ENCODE measurements at places on chromosomes 16 and 17.

GRCh38 chr16:2811703-2812471, 5.2 kb upstream of the PRSS21 start:
- DNase-seq = no peak

- DNase-seq = no peak
Observed at GRCh38 chr16:83914091-83914710, 15.3 kb downstream of the MLYCD start.

DNA sequence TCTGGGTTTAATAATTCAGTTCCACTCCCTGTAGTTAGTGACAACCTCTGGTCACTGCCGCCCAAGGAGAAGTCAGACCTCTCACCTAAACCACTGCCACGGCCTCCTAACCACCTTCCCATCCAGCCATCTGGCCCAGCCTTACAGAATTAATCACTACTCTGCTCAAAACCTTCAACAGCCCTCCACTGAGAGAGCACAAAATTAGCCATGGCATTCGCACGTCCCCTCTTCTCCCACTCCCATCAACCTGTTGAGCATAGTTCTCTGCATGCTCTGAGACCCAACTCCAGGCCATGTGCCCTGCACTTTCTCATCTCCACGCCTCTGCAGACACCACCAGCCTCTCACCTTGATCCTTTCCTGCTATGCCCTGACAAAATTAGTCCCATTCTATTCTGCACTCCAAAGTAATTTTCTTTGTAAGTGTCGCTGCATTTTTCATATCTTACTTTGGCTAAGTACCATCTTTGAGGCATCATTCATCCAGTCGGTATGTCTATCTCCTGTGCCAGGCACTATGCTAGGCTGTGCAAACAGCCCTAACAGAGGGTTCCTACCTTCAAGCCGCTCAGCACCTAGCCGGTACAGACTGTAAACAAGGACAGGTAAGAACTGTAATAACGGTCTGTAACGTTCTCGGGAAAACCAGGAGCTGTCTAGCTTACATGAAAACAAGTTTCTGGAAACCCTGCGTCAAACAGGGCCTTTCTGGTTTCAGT, 963 bp downstream of the COPRS start:
- no peak for DNase-seq

DNA sequence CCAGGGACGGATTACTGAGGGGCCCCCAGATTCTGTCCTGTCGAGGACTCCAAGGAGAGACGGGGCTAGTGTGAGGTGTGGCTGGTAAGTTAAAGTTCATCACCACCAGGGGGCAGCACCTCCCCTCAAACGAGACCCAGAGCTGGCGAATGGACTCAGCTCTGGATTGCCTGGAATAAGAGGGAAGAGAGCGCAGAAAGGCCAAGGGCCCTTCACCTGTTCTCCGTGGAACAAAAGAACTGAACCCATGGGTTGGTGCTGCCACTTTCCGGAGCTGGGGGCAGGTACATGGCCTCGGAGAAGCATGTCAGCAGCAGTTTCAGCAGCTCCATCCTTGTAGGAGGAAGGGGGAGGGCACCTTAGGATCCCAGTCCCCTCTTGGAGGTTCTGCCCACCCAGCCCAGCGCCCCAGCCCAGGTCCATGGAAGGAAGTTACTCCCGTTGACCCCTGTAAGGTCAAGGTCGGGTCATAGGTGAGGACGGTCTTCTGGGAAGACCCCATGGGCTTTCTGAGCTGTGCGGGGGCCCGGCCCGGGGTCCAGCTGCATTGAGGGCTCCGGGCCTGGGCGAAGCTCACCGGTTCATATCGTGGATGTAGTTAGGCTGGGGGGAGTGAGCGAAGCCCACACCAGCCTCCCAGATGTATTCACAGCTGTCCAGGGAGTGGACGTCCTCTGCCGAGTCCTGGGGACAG, 10.8 kb downstream of the HID1 start:
- DNase-seq = peak; percentile 90

- DNase-seq = no peak
Observed at GRCh38 chr17:28717578-28718332, at the start of gene RAB34. Gene RAB34, minus strand, starts transcription at chr17:28717868. Its CDS starts 602 bp downstream, at chr17:28717266.

DNA sequence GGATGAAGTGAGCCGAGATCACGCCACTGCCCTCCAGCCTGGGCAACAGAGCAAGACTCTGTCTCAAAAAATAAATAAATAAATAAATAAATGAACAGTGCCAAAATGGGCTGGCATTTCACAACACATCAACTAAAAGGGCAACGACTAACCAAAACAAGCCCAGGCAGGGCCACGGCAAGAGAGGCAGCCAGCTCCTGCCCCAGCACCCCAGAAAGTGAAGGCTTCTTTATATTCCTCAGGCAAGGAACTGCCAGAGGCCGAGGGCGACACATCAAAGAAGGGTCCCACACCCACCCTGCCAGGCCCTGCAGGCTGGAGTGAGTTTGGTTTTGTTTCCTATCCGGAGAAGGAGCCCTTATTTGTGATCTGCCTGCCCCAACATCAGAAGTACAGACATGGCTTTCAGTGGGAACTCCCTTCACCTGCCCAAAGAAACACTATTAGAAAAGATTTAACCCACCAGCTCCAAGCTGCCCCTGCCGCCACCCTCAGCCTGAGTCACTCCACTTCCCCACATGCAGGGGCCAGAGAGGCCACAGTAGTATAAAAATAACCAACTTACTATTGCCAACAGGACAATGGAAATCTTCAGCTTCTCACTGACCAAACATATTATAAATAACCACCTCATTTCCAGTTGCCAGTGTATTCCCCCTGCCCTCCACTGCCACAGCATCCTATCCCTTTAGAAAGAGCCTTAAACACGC, 8.0 kb downstream of the FBXO31 start:
- DNase-seq = no peak

DNA sequence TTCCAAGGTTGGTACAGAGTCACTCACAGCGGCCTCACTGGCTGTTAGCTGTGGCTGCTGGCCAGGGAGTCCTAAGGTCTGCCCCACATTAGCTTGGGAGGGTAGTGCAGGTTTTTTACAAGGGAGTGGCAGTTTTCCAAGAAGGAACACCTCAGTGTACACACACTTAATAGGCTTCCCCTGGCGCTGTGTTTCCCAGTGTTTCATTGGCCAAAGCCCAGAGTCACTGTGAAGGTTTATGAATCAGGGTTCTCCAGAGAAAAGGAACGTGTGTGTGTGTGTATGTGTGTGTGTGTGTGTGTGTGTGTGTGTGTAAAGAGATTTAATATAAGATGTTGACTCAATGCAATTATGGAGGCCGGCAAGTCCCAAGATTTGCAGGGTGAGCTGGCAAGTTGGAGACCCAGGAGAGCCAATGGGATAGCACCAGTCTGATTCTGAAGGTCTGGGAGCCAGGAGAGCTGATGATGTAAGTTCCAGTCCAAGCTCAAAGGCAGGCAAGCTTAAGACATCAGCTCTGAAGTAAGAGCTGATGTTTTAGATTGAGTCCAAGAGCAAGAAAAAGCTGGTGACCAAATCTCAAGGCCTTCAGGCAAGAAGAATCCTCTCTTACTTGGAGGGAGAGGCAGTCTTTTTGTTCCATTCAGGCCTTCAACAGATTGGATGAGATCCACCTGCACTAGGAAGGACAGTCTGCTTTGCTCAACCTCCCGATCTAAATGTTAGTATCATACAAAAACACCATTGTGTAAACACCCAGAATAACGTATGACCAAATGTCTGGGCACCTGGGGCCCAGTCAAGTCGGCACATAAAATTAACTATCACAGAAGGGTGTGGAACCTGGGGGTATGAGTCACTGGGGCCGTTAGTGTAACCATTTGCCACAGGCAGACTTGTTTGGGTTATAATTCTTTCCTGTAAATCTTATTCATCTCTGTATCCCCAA, 206.8 kb downstream of the PRKCA start:
- DNase-seq = no peak

DNA sequence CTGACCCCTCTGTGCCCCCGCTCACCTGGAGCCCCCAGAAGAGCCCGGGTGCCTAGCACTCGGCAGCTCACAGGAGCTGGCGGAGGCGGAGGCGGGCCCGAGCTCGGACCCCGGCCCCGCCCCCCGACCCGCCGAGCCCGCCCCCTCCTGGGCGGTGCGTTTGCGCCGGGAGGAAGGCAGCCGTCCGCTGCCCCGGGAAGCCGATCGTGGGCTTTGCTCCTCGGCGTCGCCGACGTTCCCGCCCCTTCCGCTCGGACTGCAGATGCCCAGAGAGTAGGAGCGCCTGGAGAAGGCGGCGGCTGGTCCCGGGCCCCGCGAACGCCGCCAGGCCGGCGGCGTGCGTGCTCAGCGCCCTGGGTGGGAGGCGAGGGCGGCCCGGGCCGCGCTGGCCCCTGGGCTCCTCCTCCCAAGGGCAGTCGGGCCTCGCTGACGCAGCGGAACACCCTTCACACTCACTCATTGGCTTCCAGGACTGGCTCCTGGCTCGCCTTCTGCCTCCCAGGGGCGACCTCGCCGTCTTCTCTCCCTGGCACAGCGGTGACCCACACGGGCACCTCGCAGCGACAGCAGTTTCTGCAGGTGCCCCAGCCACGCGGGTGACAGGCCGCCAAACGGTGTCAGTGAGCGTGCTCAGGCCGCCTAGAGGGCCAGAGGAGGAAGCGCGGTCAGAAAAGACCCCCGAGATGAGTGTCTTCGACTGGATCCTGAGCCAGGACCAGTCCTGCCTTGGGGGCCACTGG, at the start of gene PLSCR3:
TSS of gene PLSCR3 (minus strand) at position 74 of the 740 bp plus-strand sequence. CDS start 415 bp downstream, outside the sequence.
- DNase-seq = peak; percentile 85

DNA sequence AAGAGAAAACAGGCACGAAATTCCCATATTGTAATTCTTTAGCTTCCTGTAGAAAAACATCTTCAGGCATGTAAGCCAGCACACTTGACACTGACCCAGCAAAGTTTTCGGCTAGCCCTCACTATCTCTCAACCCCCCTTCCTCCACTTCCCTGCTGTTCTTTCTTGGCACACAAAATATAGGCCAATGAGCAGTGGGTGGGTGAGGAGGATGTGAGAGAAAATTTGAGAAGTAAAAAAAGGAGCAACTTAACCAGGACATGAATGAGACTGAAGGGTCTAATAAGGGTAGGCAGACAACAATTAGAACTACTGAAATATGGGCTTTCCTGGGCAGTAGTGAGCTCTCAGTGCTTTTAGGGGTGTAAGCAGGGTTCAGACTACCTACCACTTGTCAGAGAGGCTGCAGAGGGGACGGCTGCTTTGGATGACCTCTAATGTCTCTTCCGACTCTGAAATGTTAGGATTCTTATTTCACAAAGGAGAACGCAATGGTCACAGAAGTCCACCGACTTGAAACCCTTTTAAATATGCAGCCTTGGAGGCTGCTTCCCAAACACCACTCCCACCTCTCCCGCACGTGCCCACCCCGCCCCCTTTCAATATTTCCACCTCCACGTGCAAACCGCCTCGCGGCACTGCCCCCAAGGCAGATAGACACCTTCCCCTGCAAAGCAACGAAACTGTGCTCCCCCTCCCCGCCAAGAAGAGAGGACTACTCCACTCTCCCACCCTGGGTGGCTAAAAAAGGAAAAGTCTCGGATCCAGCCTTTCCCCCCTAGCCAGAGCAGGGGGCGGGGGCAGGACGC, 889 bp downstream of the MBTD1 start:
- DNase-seq = peak; percentile 52

GRCh38 chr16:69894676-69895075, 56.5 kb upstream of the CLEC18A start:
- no peak for DNase-seq

- peak; percentile 19 for DNase-seq
Observed at GRCh38 chr17:14203388-14203787, 33.3 kb downstream of the CDRT15 start.

DNA sequence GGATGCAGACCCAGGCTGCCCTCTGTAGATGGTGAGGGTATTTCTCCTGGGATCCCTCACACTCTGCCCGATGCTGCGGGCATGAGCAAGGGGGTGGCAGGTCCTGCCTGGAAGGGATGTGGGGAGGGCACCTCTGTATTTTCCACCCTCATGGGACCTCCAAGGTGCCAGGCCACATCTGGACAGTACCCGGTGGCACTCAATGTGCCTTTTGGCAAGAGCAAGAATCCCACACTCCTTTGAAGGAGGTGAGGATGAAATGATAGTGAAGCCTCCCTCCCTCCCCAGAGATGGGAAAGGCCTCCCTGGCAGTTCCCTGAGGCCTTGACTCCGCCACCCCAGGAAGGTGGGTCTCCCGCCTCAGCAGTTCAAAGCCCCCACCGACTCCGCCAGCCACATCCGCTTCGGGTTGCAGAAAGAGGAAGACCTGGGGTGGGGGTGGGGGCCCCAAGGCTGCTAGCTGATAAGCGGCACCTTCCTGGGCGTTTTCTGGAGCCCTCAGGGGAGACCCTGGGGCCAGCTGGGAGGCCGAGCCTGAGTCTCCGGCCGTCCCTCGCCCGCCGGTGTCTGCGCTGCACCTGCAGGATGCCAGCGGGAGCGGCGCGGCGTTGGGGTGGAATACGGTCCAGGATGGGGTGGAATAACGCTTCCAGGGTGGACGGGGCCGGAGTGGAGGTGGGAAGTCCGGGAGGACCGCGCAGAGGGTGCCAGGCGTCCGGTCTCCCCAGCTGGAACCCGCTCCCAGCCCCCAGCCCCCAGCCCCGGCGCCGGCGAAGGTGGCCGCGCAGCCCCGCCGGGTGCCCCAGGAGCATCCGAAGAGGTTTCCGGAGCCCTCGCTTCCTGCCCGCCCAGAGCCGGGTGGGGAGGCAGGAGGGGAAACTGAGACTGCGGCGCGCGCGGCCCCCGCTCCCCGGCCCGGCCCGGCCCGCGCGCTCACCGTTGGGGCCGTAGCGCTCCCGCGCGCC, 718 bp downstream of the ATP2A3 start:
- DNase-seq = peak; percentile 95

GRCh38 chr17:39939106-39939505, 11.6 kb downstream of the LRRC3C start:
- DNase-seq = no peak

- peak; percentile 26 for DNase-seq
Observed at GRCh38 chr17:67992548-67993152, 3.6 kb downstream of the C17orf58 start.

DNA sequence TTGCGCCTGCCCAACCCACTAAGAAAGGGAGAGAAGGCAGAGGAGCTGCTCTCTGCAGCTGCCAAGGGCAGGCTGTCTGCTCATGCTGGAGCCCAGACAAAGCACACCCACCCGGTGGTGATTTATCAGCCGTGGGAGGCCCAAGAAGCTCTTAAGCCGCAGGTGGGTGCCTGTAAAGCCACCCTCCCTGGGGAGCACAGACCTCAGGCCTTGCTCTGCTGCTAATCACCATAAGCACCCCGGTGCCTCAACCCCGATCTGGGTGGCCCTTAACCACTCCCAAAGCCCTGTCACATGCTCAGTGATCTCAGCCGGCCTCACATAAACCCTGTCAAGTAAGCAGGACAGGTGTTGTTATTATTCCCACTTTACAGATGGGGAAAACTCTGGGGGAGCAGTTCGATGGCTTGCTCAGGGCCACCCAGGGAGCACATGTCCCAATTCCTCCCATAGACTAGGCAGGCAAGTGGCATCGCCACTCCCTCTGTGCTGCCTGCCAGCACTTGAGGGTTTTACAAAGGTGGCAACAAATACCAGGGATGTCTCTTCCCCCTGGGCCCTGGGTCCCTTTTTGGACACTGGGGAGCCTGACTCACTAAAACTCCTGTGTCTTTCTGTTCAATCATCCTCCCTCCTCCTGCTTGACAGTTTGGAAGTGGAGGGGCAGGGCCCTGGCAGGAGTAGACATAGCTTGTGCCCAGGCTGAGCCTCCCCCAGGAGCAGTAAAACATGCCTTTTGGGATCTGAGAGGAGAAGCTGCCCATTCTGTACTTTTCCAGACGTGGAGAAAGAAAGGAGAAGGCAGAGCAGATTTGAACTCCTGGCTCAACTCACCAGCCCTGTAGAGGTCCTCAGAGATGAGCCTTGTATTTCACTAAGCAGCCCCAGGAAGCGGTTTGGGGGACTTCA, 299.3 kb downstream of the SOX9 start:
- peak; percentile 52 for DNase-seq

GRCh38 chr17:77738751-77739531, 219.6 kb upstream of the TNRC6C start:
- DNase-seq = no peak

GRCh38 chr17:34658811-34659560, 79.6 kb downstream of the TMEM132E start:
- no peak for DNase-seq

- no peak for DNase-seq
Observed at GRCh38 chr17:74994440-74994839, 7.0 kb downstream of the CDR2L start.

Data from OCI-LY7 (cell line).